ENCODE measurements at places on chromosomes 6 and 20.

- no peak for DNase-seq
Observed at GRCh38 chr6:147950623-147950987, 392.0 kb upstream of the SASH1 start.

DNA sequence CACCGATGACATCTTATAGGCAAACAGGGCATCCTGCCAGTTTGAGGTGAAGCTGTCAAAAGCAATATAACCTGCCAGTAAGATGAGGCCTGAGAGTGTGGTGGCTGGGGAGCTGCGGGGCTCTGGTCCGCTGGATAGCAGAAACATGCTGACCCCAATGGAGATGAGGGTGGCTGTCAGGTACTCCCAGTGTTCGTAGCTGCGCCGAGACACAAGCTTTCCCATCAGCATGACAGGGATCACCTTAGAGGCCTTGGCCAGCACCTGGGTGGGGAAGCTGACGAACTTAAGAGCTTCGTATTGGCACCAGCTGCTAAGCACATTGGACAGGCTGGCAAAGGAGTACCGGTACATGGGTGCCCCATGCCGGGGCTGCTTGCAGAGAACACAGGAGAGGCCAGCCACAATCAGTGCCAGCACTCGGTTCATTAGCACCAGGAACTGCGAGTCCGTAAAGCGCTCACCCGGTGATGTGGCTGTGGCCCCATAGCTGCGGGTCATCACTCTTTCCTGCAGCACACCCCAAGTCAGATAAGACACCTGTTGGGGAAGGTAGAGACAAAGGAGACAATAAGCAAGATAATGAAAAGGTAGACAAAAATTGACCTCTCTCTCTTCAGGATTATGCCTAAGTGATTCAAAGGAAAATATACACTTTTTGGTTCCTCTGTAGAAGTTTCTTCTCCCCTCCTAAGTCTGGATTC is 2.1 kb downstream of the SLC35B2 start:
- peak; percentile 43 for DNase-seq

GRCh38 chr20:35004749-35005462 is 49.2 kb downstream of the MYH7B start:
- no peak for DNase-seq

GRCh38 chr6:71388856-71389527 is 100.4 kb downstream of the OGFRL1 start:
- DNase-seq: no peak

DNA sequence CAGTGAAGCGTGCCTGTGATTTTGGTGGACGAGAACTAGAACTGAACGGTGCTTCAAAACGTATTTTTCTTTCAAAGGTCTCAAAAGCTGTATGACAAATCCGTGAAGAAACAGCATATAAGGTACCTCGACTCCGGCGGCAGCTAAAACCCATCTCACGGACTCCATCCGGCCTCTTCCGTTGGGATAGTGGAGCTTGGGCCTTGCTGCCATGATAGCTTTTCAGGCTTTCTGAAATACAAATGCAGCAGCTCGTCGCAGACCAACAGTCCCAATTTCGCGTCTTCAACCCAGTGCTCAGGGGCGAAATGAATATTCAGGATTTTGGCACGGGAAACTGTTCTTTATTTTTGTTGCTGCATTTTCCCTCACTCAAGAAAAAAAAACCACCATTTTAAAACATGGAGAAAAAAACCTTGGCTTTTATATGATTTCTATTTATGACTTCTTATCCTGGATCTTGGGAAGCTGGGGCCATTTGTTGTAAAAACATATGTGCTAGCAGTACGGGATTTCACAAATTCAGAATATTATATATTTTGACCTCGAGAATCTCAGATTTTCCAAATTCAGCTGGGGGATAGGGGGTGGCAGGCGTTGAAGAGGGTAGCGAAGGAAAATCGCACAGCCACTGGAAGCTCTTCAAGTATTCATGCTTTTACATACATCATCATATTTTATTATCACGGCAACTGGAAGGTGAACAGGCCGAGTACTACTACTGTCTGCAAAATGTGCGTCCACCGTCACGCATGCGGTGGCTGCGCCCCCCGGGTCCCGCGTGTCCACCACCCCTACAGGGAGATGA is 849 bp downstream of the GSTA4 start:
- DNase-seq: no peak

GRCh38 chr6:21741221-21742109 is 147.9 kb downstream of the SOX4 start:
- DNase-seq: no peak

DNA sequence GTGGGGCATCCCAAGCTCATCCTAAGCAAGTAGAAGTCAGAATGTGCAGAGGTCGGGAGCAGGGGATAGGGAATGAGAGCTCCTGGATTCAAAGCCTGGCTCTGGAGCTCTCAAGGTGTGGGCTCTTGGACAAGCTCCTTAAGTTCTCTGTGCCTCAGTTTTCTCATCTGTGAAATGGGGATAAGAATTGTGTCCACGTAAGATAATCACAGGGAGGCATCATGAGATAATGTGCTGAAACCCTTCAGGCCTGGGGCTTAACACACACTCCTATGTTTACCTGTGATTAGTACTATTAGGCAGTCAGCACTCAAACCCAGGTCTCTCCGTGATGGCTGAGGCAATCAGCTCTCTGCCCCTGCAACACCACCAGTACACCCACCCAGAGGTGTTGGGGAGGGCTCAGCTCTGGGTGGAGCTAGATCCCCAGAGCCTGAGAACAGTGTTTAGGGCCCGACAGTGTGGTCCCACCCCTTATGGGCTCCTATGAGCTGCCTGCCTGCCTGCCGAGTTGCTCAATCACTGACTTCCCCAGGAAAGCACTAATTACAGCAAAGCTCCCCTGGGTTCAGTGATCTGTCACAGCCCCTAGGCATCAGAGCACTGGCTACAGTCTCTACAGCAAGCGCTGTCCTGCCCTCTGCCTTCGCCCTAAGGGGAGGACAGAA is 6.3 kb upstream of the SIRPA start:
- DNase-seq: no peak

DNA sequence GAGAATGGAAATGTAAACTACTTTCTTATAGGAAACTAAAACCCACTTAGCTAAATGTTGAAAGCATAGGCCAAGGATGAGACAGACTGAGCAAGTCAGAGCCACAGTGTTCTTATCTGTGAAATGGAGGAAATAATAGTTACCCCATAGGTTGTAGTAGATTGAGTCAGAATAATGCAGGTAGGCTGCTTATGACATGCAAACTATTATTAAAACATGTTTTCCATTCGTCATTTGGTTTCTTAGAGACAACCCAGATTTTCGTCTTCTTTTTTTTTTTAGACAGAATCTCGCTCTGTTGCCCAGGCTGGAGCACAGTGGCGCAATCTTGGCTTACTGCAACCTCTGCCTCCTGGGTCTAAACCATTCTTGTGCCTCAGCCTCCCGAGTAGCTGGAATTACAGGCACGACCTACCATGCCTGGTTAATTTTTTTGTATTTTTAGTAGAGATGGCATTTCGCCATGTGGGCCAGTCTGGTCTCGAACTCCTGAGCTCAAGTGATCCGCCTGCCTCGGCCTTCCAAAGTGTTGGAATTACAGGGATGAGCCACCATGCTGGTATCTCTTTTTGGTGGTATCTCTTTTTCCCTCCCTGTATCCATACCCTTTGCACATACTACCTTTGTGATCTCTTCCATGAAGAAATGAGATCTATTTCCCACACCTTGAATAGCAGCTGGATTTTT is 196.5 kb upstream of the ZNF217 start:
- DNase-seq: no peak

GRCh38 chr20:58046311-58046710 is 182.1 kb downstream of the ANKRD60 start:
- DNase-seq: no peak

DNA sequence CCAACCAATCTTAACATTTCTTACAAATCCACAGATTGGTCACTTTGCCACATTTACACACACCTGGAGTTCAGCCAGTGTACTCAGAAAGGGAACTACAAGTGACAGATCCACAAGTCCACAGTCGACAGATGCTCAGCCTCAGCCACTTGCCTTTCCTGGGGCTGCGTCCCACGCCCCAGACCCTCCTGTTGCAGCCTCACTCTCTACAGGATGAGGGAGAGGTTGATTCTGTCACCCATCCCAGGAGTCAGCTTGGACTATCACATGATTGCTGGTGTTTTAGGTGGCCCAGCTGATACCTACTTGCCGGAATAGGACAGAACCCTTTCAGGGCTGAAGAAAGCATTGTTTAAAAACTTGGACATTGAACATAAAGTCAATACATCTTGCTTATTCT is 108.8 kb downstream of the FAM120B start:
- DNase-seq: no peak

DNA sequence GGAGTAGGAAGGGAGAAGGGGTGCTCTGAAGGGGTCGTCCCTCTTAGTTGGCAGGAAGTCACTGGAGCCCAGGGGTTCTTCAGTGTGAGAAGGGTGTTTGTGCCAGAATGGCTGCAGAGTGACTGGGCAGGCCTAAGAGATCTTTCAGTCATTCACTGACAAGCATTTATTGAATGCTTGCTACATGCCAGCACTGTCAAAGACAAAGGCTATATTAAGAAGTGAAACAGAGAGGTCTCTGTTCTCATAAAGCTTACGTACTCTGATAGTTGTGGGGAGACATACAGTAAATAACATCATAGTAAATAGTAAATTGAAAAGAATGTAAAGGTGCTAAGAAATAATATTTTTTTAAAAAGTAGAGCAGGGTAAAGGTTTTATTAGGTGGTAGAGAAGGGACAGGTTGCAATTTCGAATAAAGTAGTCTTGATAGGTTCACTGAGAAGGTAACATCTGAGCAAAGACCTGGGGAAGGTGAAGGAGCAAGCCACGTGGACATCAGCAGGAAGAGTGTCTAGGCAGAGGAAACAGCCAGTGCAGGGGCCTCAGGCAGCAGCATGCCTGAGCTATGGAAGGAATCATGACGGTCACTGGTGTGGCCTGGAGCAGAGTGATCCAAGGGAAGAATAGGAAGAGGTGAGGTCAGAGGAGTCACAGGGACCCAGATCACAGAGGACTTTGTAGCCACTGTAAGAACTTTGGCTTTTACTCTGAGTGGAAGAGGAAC is 36.3 kb upstream of the RNF8 start:
- DNase-seq: no peak

GRCh38 chr20:9261781-9262180 is 192.9 kb downstream of the PLCB4 start:
- DNase-seq: no peak

DNA sequence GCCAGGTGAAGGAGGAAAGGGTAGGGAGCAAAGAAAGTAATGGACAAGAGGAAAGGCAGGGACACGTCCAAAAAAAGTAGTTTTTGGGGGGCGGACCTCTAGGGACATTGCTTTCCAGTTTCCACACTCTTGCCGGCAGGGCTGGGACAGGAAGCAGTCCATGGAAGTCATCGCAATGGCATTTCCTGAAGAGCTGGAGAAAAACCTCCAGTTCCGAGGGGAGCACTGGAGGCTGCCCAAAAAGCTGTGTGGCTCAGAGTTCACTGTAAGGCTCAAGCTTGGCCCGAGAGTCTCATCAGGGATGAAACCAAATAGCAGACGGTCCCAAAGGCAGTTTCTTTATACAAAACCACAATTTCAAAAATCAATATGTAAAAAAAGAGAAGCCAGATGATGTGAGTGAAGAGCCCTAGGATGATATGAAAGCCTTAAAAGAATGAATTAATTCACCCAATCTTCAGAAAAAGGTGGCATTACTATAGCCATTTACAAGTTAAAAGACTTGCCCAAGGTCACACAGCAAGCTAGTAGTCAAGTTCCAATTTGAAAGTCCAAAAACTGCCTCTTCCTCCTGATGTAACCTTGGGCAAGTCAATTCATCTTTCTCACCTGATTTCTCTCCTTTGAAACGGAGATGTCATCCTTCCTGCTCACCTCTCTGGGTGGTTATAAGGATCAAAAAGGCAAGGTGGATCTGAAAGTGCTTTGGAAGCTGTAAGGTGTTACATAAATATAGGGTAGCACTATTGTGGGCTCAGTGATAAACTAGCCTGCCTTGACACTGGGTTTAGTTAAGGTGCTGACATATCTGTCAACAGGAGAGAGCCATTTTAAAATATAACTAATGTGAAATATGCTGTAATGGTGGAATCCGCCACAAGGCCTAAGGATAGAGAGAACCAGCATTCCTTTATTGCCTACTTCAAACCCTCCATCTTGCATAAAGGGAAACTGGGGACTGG is 9.1 kb downstream of the BCL2L1 start:
- DNase-seq: no peak

- no peak for DNase-seq
Observed at GRCh38 chr6:149896491-149896890, 1.4 kb downstream of the RAET1E start.

GRCh38 chr6:28523241-28523622 is 2.4 kb upstream of the GPX5 start:
- peak; percentile 8 for DNase-seq

GRCh38 chr6:35498422-35499067 is 1.7 kb upstream of the TEAD3 start:
- no peak for DNase-seq

GRCh38 chr6:142296975-142297604 is 4.7 kb upstream of the ADGRG6 start:
- DNase-seq: no peak

GRCh38 chr6:34538581-34538980 is 17.5 kb downstream of the SPDEF start:
- DNase-seq: no peak

DNA sequence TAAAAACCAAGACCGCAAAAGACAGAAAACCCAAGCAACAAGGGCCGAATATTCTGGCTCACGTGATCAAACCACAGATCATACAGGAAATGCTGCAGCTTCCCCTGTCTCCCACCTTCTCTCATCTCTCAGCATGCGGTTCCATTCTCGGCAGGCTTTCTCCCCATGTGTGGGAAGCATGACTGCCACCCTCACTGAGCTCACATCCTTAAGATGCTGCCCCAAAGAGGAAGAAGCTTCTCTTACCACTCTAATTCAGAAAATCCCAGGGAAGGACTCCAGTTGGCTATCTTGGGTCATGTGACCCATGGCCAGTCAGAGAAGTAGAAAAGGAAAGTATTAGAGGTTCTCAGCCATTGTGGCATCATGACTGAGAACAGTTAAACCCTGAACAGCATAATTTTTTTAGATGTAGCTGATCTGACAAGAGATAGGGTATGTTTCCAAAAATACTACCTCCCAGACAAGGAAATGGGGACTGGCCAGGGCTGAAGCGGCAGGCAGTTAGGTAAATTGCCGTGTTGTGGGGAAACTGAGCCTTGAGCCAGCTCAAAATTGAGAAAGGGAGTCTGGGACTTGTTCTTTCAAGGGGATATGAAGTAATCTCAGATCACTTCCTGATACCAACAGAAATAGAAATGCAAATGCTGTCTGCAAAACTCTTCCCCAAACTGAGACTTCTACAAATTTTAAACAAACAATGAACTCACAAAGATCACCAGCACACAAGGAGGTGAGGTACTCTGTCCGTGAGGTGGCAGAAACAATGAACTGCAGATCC is 37.1 kb upstream of the GRM4 start:
- peak; percentile 55 for DNase-seq
